Fibroblast of skin of right quadriceps (primary cell): ENCODE measurements at places on chromosomes 2 and 18.

- DNase-seq, result no peak
Observed at GRCh38 chr2:109151519-109151918, 22.5 kb downstream of the SH3RF3 start.

DNA sequence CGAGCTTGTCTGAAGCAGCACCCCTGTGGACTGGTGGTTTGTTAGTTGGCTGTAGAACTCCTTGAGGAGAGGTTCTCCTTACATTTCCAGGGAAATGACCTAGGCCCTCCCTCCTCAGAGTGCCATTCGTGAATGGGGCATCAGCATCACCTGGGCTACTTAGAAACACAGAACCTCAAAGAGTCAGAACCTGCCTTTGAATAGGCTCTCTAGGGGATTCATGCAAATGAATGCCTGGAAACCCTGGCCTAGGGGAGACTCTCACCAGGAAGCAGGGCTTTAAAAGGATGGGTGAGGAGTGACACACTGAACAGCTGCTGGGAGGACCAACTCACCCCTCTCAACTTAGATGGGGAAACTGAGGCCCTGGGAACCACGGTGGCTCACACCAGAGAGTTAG, 2.1 kb upstream of the MOCOS start:
- no peak for DNase-seq

GRCh38 chr2:99867770-99868169, 274.6 kb downstream of the AFF3 start:
- peak; percentile 64 for DNase-seq

- DNase-seq, result no peak
Observed at GRCh38 chr18:24321071-24321470, 76.6 kb downstream of the OSBPL1A start.

DNA sequence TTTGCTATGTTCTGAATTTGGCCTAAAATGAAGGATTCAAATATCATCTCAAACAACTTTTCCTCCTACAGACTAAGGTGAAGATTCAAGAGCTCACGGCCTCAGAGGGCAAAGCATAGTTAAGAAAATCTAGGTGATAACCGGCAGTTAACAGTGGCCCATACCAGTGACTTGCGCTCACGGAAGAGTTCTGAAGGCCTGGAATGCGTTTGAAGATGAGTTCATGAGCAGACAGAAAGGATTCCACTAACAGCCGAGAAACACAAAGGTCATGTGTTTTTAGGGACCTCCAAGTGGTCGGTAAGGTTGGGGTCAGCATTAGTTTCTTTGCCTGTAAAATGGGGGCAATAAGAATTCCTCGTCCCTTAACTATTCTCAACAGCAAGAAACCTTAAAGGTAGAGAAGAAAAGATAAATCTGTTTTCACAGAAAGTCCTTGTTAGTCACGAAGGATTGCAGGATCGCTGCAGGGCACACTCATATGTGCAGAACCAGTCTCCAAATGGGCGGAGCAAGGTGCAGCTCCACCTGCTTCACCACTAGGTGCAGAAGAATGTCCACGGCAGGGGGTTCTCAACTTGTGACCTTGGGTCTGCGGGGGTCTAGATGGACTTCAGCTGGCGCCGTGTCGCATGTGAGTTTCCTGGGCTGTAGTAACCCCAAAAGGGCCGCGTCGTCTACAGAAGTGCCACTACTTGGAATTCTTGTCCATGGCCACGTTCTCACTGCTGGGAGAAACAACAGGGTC, 708 bp upstream of the RPIA start:
- DNase-seq, result no peak
